Breast epithelium (tissue), 4 donors: ENCODE measurements at places on chromosomes 16 and 17. TPM values are rescaled to one million over a fixed set of nuclear protein-coding genes. Genes with fewer than 3 reads are reported as not detected.

Gene ACSM2B
- not detected for total RNA-seq

Gene ACOX1
- 147 TPM for total RNA-seq

DNA sequence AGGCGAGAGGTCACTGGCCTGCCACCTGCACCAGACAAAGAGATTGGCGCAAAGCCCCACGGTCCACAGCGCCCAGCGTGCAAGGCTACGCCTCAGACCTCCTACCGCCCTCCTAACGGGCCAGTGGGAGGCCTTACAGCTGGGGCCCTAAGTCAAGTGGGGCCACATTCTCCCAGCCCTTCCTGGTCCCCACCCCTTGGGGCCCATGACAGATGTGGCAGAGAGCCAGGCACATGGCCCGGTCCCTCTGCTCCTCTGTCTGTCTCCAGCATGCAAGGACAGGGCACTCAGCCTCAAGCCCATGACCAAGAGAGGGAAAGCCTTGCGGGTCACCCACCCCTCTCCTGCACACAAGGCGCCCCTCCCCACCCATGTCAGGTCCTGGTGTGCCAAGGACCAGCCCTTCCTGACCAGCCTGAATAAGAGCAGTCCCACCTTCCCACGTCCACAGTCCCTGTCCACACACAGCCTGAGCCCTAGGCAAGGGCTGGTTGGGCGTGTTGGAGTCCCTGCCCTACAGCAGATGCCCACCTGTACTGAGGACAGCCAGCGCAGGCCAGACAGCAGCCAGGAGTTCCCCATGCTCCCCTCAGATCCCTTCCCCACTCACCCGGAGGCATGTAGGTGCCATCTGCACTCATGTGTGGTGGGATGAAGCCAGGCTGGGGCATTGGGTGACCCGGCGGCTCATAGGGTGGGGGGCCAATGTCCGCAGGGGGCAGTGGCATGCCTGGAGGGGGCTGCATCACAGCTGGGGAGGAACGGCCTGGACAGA is 25.3 kb downstream of the CDIP1 start:
- H3K27ac ChIP-seq, result peak overlapping the region; percentile 23
- H3K4me1 ChIP-seq, result peaks cover 7% of the 10 kb centered on the region
- no peaks in the 10 kb centered on the region for H3K27me3 ChIP-seq

DNA sequence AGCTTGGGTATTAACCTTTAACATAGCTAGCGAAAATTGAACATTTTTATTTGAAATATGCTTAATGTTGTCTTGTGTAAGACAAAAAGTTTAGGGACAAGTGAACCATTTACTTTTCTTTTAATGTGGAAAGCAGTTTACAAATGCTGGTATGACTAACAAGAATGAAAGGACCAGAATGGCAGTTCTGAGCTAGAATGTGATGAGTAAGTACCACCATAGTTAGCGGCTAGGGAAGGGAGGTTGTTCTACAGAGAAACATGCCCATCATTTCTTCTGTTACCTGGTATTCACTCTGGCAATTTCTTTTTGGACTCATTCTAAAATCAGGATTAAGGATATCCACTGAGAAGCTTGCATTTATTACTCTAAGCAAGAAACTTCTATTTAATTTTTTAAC is 121.1 kb downstream of the WWOX start:
- H3K27ac ChIP-seq, result no peak overlapping the region
- no peak overlapping the region for H3K4me3 ChIP-seq
- no peaks in the 10 kb centered on the region for H3K27me3 ChIP-seq
- no peaks in the 10 kb centered on the region for H3K36me3 ChIP-seq
- no peaks in the 10 kb centered on the region for H3K4me1 ChIP-seq

Gene FBRS
- total RNA-seq, result 25.2 TPM

Gene C1QTNF8
- total RNA-seq, result not detected

Gene CCR7
- total RNA-seq, result 1.0 TPM

Gene TNFSF13
- 36.7 TPM for total RNA-seq

Gene SLC52A1
- total RNA-seq, result 0.32 TPM

Gene SLFN12
- total RNA-seq, result 12.4 TPM

Gene DDX52
- total RNA-seq, result 20.0 TPM

GRCh38 chr16:64276646-64277045 is 845.2 kb downstream of the CDH11 start:
- H3K27me3 ChIP-seq, result no peaks in the 10 kb centered on the region
- DNase-seq, result no peak
- H3K4me1 ChIP-seq, result no peaks in the 10 kb centered on the region
- no peak overlapping the region for H3K4me3 ChIP-seq
- no peak overlapping the region for H3K27ac ChIP-seq

DNA sequence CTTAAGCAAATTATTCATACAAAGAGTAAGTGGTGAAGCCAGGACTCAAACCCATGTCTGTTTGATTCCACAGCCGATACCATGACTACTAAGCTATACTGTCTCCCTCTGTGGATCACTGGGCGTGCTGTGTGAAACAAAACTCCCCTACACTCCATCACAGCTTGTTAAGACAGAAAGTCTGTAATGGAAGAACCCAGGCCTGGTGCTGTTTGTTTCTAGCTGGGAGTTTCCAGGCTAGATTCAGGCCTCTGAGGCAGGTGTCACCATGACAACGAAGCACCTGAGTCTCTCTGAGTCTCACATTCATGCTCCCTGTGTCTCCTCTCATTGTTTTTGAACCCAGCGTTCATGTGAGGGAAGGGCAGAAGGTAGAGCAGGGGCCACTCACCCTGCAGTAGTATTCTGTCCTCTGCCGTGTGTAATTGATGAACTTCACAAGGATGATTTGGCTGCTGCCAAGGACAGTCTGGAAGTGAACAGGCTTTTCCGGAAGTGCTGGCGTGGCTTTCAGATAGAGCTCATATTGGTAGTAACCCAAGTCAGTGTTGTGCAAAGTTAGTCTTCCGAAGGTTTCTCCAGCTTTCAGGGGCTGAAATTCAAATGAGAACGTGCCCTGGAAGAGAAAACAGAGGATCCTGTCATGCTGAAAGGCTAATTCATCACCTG is 8.6 kb upstream of the VAC14 start:
- H3K27me3 ChIP-seq, result no peaks in the 10 kb centered on the region
- no peaks in the 10 kb centered on the region for H3K36me3 ChIP-seq
- H3K27ac ChIP-seq, result no peak overlapping the region
- DNase-seq, result no peak
- no peaks in the 10 kb centered on the region for H3K4me1 ChIP-seq

Gene EVPL
- total RNA-seq, result 1.6 TPM

- no peak overlapping the region for H3K4me3 ChIP-seq
- H3K4me1 ChIP-seq, result no peaks in the 10 kb centered on the region
- H3K27me3 ChIP-seq, result no peaks in the 10 kb centered on the region
- DNase-seq, result no peak
- H3K36me3 ChIP-seq, result no peaks in the 10 kb centered on the region
These were observed 175.6 kb upstream of the IRX3 start for GRCh38 chr16:54462151-54462651.
